ENCODE measurements at places on chromosomes 16 and 17. TPM values are rescaled to one million over a fixed set of nuclear protein-coding genes. Genes with fewer than 3 reads are reported as not detected.

The CHAD gene
- total RNA-seq: 0.16 TPM

The CIBAR2 gene
- not detected for total RNA-seq

The IRX3 gene
- 38.8 TPM for total RNA-seq

The CCDC182 gene
- total RNA-seq: not detected

The FBXW10 gene
- not detected for total RNA-seq

The PDE6G gene
- total RNA-seq: not detected

The FAM83G gene
- total RNA-seq: 2.7 TPM

The MYH8 gene
- not detected for total RNA-seq

The PITPNM3 gene
- 0.46 TPM for total RNA-seq

The RCVRN gene
- total RNA-seq: not detected

- DNase-seq: no peak
These were observed 67.2 kb downstream of the PARN start for GRCh38 chr16:14562691-14563491.

DNA sequence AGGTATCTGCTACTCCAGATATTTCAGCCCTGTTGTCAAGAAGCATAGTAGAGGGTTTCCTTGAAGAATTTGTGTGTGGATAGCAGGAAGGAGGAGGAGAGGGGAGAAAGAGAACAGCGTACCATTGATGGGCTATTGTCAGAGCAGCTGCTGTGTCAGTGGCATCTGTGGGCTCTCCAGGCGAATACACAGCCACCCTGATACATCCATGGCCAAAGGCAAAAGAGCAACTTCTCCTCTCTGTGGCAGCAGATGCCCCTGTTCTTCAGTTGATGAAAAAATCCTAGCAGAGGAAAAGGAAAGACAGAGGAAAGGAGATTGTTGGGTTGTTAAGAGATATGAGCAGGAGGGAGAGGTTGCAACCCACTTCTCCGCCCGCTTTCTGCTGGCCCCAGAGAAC lies 12.2 kb upstream of the KCNJ2 start:
- DNase-seq: no peak

DNA sequence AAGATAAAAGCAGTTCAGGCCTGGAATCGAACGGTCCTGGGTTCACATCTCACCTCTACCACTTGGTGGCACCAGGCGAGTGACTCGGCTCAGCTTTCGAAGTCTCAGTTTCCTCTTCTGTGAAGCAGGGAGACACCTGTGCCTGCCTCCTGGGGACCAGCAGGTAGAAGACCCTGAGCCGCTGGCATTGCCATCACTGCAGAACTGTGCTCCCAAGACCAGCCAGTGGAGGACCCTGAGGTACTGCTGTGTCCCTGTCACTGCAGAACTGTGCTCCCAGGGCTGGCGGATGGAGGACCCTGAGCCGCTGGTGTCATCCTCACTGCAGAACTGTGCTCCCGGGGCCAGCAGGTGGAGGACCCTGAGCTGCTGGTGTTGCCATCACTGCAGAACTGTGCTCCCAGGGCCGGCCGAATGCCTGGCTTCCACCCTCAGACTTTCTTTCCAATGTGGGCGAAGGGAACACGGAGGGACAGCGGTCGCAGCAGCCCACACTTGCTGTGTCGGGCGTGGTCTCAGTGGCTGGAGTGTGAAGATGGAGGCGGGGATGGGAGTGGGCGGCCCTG lies 8.7 kb upstream of the SLC7A5 start:
- DNase-seq: no peak

DNA sequence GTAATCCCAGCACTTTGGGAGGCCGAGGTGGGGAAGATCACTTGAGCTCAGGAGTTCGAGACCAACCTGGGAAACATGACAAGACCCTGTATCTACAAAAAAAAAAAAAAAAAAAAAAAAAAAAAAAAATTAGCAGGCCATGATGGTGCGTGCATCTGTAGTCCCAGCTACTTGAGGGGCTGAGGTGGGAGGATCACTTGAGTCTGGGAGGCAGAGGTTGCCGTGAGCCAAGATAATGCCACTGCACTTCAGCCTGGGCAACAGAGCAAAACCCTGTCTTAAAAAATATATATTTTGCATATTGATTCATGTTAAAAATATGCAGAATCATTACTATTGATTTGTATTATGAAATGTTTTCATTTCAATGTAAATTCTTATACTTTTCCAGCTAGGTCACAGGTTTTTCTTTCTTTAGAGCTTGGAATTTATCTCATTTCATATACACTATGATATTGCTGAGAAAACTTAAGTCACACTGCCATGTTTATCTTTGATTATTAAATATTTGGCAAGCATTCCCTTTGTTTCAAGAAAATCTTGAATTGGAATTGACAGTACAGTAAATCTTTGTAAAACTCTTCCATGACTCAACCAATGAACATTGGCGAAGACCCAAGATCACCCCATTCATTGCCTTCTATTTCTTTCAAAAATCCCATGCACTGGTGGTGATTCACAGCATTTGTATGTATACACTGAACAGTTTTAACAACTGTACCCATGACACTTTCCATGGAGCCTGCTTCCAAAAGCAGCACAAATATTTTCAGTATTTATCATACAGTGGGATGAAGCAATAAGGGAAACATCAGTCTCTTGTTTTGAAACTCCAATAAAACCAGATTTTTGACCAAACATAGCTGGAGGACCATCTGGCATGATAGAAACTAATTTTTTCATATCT lies 83.5 kb upstream of the TNRC6A start:
- DNase-seq: no peak

DNA sequence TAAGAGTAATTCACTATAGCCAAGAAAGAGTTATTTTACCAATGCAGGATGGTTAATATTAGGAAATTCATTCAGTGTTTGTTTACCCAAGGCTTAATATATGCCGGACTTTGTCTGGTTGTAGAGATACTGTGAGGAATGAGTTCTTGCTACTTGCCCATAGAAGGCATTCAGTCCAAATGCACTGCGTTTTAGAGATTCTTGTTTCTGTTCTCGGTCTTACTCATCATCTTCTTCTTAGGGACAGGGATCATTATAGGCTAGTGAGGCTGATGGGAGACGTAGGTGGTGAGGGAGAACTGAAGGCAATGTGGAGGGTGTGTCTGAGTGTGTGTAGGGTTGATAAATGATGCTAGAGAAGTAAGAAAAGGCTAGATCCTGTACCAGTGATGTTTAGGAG lies 90.7 kb downstream of the OR1D5 start:
- DNase-seq: no peak

- no peak for DNase-seq
These were observed 57.6 kb downstream of the RAB11FIP4 start for GRCh38 chr17:31449111-31449510.

GRCh38 chr17:7236808-7237207 lies 2.4 kb downstream of the PHF23 start:
- no peak for DNase-seq

- no peak for DNase-seq
These were observed 36.9 kb downstream of the ERN1 start for GRCh38 chr17:64092952-64093451.
